ENCODE measurements at places on chromosomes 7 and 10.

DNA sequence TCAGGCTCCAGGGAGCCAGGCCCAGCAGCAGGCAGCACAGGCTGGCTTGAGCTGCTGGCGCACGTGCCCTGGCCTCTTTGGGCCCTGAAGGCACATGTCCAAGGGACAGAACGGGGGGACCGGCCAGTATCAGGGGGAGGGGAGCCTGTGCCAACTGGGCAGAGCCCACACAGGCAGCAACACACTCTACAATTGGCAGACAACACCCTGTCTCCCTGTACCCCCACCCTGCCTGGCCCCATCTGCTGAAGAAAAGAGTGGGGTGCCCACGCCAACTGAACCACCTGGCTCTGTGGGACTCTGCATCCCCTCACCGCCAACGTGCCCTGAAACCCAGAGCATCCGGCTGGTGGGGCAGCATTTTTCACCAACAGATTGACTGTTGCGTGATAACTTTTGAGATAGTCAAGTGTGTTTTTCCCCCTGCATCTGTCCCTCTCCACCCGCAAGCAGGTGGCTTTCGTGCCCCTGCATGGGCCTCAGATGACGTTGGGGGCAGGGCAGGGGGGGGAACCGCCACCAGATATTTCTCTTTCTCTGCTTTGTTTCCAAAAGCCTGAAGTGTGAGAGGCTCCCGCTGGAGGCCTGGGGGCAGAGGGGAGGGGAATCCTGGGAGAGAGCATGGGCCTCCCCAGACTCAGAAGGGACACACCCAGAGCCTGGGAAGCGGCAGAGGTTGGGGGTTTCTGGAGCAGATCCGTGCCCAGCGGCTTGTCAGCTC lies 21.8 kb downstream of the SLIT1 start:
- DNase-seq: no peak

DNA sequence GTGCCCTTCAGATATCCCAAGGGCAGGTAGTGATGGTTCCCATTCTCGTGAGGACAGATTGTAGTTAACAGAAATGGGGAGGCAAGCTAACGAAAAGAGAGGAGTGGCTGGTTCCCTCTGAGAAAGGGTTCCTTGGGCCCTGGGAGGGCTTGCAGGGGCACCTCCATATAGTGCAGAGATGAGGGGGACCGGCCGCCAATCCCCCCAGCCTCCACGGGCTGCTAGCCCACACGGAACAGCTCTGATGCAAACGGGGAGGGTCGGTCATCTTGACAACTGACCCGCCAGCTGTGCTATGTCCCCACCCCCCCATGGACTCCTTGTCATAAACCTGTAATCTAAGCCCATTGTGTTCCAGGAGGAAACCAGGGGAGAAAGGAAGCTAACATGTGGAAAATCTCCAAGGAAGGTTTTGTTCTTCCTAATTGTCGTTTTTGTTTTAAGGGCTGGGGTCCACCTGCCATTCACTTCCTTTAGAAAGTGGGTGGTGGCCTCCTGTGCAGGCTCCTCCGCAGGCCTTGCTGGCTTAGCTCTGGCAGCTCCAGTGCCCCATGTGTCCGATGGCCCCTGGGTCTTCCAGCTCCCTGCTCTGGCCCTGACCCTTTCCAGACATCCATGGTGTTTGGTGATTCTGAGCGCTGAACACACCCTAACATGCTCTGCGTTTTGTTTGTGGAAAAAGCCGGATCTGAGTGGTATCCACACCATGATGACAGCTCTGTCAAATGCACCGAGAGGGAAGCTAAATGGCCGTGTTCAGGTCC lies 15.9 kb downstream of the ADCY1 start:
- DNase-seq: no peak

GRCh38 chr7:157337316-157338149 lies 729 bp downstream of the DNAJB6 start:
- DNase-seq: peak; percentile 87

DNA sequence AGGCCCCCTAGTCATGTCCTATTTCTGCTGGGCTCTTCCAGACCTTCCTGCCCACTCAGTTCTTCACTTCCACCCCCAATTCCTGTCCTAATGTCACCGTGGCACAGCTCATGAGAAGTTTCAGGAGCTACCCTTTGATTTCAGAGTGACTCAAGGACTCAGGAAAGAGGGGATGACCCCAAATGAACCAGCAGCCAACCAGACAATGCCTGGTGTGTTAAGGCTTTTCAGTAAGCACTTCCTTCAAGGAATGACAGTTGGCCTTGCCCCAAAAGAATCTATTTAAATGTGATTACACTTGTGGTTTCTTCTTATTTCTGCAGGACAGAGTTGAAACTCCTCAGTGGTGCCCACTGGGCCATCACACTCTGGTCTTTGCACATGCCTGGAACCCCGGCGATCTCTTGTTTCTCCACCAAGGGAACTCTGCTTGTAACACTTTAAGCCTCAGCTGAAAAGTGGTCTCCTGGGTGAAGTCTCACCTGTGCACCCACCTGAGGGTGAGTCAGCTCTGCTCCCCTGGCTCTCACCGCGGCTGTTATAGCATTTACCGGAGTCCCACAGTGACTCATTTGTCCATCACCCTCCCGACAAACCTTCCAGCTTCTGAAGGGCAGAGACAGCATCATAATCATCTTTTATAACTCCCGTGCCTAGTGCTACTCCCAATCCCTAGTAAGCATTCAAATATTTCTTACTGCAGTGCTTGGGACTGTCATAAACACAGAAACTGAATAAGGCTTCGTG lies 123.0 kb upstream of the SVIL start:
- DNase-seq: no peak

DNA sequence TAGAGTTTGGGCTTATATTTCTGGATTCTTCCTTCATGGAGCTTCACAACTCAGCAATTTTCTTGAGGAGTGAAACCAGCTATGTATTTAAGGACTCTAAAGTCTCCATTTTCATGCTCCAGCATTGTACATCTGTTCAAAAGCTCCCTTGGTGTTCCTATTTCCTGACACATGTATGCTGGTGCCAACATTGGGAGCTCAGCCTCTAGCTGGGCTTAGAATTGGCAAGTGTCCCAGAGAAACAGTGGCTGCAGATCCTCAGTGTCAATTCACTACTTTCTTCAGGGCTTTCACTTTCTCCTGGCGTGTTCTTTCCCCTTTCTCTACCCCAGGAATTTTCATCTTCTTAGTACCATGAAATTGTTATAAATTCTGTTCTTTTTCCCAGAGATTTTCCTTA lies 103.1 kb downstream of the ZNF467 start:
- no peak for DNase-seq

GRCh38 chr7:25894002-25894901 lies 257.7 kb upstream of the NFE2L3 start:
- no peak for DNase-seq

DNA sequence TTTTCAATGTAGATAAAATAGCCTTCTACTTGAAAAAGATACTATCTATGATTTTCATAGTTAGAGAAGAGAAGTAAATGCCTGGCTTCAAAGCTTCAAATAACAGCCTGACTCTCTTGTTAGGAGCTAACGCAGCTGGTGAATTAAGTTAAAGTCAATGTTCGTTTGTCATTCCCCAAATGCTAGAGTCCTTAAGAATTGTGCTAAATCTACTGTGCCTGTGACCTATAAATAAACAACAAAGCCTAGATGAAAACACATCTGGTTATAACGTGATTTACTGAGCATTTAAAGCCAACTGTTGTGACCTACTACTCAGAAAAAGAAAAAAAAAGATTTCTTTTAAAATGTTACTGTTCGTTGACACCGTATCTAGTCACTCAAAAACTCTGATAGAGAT lies 134.7 kb downstream of the POLR1F start:
- DNase-seq: no peak

- DNase-seq: peak; percentile 37
Observed at GRCh38 chr7:130491841-130492522, at the start of gene MEST. Gene MEST (plus strand): TSS chr7:130492085. CDS start chr7:130492314, 229 bp downstream.

DNA sequence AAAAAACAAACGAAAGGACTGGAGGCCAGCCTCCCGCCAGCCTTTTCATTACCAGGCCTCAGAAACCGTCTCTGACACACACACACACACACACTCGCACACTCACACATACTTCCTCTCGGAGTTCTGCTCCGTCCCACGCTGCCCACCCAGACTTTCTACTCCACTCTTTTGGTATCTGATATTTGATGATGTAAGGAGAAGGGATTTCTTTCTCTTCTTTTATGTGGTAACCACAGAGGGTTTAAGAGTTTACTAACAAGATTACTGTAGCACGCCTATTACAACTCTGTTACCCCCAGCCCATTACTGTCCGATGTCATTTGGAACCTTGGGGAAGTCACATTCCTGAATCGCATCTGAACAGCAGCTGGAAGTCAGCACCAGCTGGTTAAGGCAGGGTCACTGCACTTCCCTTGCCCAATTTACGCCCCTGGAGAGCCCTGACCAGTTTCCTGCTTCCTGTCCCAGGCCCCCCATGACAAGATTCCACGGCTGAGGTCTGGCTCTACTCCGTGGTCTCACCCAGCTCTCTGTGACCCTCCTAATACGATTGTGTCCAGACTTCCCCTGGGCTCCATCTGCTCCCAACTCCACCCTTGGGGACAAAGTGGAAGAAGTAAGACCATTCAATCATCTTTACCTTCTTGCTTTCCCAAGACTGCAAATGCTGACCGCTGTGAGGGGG lies 1.1 kb downstream of the DENND2A start:
- peak; percentile 48 for DNase-seq

GRCh38 chr7:144997512-144997911 lies 161.7 kb upstream of the TPK1 start:
- no peak for DNase-seq

DNA sequence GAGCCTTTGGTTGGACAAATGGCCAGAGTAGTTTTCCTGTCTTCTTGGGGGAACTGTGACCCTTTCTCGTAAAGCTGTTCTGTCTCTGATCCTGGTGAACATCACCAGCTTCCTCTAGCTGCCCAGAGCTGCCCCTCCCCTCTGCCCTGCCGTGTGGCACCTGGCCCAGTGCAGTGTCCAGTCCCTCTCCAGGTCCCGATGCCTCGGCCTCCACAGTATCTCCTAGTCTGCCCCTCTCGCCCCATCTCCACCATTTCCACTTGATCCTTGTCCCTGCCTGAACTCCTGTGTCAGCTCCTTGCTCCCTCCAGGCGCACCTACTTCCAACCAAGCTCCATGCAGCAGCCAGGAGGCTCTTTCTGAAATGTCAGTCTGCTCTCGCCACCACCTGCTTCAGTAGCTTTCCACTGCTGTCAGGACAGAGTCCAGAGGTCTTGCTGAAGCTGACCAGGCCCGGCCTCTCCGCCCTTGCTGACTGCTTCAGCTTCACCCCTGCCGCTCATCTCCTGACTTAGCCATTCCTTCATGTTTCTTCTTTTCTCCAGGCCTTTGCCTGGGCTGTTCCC lies 133.6 kb downstream of the GRK5 start:
- no peak for DNase-seq

DNA sequence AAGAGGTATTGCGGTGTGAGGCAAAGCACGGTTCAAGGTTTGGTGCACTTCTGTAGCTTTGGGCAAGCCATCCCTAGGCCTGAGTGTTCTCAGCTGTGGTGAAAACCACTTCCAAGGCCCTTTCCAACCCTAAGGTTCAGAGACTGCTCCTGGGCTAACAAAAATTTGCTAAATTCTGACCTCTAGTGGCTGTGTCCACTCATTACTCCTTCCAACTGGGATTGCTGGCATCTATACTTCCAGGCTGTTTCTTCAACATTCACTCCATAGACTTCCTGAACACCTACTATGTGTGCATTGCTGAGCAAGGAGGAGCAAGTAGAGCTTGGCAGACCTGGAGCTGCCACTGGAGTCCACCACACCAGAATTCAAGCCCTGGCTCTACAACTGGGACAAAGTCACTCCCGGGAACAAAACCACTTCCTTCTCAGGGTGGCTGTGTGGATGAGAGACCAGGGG lies 29.3 kb upstream of the SH3PXD2A start:
- DNase-seq: peak; percentile 76

GRCh38 chr7:72017756-72018155 lies 394.4 kb downstream of the CALN1 start:
- DNase-seq: no peak

DNA sequence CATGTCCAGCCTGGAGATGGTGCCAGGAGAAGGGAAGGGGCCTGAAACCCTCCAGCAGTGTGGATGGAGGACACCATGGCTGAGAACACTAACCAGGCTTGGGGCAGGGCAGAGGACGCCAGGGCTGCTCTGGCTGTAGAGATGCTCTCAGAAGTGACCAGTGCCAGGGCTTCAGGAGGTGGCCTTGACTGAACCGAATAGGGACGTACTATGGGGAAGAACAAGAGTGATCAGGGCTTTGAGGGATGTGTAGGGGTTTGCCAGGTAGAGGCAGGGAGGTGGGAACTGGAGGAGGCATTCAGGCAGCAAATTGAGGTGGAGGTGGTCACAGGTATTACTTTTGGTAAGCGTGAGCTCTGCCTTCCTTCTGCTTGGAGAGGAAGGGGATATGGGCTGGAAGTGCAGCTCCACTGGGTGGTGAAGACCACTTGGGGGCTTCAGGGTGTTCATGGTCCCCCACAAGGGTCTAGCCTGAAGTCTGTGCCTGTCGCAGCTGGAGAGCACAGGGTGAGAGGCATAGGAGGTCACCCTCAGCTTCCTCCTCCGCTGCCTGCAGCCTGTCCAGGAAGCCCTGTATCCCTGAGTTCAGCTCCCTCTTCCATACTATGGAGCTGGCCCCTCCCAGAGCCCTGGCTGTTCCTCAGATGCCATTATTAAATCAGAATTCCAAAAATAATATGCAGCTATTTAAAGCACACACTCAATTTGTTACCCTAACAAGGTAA lies 27.8 kb downstream of the ADCY1 start:
- no peak for DNase-seq

DNA sequence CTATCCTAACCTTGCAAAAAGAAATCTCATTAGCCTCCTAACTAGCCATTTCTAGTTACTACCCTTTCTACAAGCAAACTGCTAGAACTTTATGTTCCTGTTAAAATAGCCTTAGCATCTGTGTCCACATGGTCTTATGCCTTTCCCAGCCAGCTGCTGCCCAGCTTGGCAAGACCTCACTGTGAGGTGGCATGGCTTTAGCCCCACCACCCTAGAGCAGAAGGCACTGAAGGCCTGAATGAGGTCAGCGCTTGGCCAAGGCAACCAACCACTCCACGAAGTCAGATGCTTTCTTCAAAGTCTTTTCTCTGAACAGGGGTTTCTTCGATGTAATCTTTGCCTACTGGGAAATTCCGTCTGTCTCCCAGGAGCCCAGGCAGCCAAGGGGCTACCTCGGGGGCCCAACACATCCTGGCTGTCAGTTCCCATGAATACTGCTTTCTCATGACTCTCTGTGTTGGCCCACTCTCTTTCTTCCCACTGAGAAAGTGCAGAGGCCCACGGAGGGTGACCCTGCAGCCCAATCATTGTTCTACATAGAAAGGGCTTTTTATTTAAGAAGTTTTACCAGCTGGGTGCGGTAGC lies 41.6 kb downstream of the POLR3A start:
- no peak for DNase-seq

DNA sequence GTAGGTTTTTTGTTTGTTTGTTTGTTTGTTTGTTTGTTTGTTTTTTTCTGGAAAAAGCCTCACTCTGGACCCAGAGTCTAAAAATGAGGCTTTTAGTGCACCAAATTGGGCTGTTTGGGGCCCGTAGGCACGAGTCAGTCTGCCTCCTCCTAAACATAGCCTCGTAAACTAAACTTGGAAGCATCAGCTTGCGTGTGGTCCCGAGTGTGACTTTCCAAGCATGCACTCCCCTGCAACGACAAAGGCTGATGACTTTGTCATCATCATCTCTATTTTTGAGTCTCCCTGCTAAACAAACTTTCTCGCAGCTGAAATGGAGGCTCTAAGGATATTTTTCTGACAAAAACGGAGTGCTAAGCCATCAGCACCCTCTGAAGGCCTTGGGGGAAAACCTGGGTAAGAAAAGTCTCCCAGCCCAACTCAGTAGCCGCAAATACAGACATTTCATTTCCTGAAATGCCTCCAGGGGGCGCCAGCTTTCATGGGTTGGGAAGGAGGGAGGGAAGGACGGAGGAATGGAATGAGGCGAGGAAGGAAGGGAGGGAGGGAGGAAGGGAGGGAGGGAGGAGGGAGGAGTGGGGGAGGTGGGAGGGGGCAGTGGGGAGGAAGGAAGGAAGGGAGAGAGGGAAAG lies 245.9 kb downstream of the KCNMA1 start:
- peak; percentile 73 for DNase-seq
